CD14-positive monocyte (primary cell): ENCODE measurements at places on chromosomes 5 and 9. TPM values are rescaled to one million over a fixed set of nuclear protein-coding genes. Genes with fewer than 3 reads are reported as not detected.

LRRTM2 gene
- 0.01 TPM in 1 of 2 replicates, not detected in the other for polyA plus RNA-seq

GRCh38 chr9:129365196-129365595 is 187.1 kb upstream of the IER5L start:
- DNase-seq = no peak

SLC6A7 gene
- polyA plus RNA-seq = not detected

- no peak for DNase-seq
These were observed 346.9 kb downstream of the DEPDC1B start for GRCh38 chr5:60352992-60353599.

SLC1A1 gene
- not detected in 2 replicates for polyA plus RNA-seq

SGCD gene
- not detected for polyA plus RNA-seq

DNA sequence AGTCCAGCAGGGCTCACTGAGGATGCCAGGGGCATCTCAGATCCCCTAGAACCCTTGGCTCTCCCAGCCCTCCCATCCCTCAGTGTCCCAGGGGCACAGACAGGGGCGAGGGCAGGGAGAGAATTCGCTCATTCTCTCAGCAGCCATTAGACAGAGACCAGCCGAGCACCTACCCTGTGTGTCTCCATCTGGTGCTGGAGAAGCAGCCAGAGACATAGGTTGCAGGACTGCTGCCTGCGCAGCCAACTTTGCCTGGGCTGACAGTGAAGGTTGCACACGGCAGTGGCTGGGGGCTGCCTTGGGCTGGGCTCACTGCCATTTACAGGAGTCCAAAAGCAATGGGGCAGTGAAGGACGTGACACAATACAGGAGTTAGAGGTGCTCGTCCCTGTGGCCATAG is 60.9 kb downstream of the OLFM1 start:
- no peak for DNase-seq

- DNase-seq = no peak
These were observed 14.4 kb downstream of the GALNT12 start for GRCh38 chr9:98821831-98822230.

DNA sequence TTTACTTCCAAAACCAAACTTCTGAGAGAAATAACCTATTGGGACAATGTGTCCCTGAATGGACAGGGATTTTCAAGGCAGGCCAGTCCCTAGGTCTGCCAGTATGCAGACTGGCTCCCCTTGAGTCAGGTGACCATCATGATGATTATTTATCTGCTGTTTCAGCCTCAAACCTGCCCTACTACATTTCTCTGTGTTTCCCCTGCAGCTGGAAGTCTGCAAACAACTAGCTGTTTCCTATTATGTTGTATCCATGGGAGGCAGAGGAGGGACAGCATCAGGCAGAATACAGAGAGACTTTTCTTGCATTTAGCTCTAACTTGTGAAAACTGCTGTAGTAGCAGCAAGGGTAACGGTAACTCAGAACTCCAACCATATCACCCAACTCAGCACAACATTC is 36.2 kb upstream of the IFNK start:
- DNase-seq = no peak

DNA sequence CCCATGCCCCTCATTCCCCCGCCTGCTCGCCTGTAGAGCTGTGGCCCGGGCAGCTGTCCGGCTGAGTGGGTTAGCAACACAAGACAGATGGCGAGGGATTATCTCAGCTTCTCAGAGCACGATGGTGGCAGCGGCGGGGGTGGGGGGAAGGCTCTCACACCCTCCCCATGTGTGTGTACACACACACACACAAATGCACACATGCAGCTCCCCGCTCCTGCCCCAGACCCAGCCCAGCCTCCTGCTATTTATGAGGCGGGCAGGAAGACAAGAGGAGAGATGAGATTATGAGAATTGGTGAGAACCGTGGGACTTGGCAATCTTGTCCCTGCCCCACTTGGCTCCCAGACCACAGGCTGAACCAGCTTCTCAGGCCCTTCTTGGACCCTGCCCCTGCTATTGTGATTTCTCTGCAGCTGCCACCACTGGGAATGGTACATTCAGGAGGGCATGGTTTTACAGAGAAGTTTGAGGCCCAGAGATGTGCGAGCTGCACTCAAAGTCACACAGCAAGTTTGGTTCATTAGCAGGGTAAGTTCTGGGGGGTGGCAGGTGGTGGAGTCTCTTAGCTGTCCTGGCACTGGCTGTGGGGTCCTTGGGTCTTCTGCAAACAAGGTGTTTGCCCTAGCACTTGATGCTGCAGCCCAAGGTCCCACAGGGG is 51.0 kb upstream of the PSD2 start:
- DNase-seq = no peak

DNA sequence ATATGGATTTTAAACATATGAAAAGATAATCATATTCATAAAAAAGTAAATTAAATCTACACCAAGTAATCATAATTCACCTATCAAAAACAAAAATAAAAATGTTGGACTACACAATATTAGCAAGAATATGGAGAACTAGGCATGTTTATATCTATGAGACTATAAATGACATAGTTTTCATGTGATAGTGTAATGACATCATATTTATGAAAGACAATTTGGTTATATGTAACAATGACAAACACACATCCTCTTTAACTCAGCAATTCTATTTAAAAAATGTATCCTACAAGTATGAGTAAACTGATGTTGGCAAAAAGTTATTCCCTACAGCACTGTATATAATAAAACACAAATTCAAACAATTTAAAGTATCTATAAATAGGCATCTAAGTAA is 312.3 kb downstream of the EDIL3 start:
- no peak for DNase-seq

TAS2R1 gene
- not detected for polyA plus RNA-seq
